NB4 (cell line): ENCODE measurements at places on chromosomes 12 and 14.

DNA sequence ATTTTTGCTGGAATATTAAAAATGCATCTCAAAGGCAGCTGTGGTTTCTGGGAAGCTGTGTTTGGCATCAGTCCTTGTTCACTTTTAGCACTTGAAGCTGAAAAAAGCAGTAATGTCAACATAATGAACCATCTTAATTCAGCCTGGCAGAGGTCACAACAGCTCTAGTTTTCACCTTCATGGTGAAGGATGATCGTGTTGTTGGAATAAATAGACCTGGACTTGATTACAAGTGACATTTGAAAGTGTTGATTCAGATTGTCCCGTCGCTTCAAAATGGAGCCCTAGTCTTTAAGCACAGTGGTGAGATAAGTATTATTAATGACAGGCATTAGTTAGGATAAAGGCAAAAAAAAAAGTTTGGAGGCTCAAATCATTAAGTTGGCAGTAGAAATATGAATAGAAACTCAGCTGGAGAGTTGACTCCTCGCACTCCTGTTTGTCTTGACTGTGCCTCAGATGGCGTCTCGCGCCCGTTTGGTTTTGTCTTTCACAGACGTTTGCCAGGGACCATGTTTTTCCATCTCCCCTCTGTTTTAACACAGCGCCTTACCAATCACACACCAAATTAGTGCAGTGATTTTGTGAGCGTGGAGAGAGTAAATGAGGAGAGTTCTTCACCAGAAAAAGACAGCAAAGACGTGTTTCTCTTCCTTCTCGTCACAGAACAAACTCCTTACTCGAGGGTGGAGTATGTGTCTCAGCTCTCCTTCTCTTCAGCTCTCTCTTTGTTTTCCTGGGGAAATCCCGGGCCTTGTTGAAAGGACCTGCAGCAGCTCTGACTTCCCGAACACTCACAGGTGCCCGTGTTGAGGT, 53.4 kb upstream of the MMP17 start:
- no peak for DNase-seq

DNA sequence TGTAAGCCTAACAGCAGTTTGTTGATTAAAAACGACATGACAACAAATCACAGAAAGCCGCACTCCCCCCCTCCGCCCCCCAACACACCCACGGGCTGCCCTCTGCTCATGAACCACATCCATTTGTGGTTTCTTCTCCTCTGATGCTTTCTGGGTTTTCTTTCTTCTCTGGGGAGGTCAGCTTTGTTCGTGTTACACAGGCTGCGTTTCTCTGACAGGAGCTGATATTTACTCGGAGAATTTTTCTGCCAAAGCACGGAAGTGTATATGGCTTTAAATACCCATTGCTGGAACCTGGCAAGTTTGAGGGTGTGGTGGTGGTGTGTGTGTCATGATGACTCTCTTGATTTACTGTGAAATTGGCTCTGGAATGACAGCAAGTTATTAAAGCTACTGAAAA, 883.7 kb upstream of the TMEM132C start:
- no peak for DNase-seq

GRCh38 chr14:92362781-92363235, 39.8 kb downstream of the SLC24A4 start:
- DNase-seq, result no peak

DNA sequence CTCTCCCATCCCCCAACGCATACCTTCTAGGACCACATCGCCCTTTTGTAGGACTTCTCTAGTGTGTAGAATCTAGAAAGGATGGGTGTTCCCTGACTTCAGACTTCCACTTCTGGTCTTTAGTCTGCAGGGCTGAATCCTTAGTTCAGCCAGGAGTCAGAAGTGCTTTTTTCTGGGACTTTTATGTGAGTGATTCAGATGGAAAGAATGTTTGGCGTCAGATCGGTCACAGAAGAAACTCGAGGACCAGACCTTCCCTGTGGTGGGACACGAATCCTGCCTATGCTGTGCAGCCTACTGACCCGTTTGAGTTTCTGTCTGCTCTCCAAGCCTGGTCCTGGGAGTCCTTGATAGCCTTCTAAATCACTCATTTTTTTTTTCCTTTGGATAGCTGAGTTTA, 165.4 kb upstream of the SSTR1 start:
- DNase-seq, result no peak

DNA sequence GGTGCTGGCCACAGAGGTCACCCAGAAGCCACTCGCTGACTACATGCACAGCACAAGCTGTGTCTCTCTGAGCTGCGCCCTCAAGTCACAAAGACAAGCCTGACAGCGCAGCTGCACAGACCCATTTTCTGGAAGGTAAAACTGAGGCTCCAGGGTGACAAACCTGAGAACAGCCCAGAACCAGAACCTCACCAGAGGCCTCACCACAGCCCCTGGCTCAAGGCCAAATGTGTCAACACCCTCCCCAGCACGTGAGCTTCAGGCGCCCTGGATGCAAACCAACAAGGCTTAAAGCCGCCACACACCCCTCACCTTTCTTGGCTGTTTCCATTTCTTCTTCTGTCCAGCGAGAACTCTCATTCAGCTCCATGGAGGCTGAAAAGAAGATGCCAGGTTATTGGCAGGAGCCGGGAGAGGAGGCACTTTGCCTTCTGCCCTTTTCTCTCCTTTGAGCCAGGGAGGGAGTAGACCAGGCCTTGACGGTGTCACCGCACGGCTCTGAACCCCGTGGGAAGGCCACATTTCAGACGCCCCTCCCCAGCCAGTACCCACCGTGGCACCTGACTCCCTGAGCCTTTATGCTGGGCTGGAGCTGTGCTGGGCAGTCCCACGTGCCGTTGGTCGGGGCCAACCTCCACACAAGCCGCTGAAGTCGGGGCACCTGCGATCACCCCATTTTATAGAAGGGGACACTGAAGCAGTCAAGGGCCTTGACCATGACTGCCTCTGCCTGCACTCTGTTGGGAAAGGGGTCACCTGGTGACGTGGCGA, 103.1 kb downstream of the RFLNA start:
- DNase-seq, result no peak

DNA sequence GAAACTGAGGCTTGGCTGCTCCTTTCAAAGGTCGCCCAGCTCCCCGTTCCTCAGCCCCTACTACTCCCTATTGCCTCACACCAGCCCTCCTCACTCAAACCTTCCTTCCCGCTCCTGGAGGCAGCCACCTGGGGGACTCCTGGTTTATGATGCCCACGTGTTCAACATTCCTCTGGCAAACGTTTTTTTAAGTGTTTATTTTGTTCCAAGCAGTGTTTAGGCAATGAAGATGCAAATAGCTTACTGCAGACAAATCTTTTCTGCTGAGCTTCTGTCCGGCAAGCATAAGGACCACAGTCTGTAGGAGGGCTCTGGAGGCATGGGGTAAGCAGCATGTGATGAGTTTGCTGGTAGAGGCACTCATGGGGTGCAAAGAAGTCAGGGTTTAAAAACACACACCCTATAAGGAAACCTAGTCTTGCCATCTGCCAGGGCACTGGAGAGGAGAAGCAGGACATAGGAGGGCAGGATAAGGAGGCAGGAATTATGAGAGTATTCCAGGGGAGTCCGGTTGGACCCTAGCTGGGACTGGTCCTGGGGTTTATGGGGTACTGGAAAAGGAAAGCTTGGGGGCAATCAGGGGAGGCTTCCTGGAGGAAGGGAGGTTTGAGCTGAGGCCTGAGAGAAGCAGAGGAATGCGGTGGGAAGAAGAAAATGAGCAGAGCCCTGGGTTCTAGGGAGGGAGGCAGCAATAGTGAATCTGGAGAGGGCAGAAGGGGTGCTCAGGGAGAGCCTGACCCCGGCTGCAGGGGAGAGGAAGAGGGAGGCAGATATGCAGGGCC, 123.3 kb downstream of the NCOR2 start:
- no peak for DNase-seq

- DNase-seq, result no peak
Measured at GRCh38 chr12:43216490-43216889, 335.5 kb downstream of the ADAMTS20 start.

- peak; percentile 86 for DNase-seq
Measured at GRCh38 chr14:103078420-103078749, 5.6 kb upstream of the LBHD2 start.

DNA sequence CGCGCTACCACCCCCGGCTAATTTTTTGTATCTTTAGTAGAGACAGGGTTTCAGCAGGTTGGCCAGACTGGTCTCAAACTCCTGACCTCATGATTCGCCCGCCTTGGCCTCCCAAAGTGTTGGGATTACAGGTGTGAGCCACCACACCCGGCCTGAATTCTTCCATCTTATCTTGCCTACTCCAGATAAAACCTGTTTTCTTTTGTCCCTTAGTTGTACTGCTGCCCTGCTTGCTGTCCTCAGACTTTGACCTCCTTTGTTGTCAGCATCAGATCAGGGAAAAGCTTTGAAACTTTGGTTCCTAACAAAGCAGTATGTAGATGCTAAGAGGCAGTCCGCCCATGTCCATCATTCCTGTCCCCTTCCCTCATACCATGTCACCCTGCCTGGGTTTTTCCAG, 15.9 kb downstream of the COPZ1 start:
- DNase-seq, result no peak

DNA sequence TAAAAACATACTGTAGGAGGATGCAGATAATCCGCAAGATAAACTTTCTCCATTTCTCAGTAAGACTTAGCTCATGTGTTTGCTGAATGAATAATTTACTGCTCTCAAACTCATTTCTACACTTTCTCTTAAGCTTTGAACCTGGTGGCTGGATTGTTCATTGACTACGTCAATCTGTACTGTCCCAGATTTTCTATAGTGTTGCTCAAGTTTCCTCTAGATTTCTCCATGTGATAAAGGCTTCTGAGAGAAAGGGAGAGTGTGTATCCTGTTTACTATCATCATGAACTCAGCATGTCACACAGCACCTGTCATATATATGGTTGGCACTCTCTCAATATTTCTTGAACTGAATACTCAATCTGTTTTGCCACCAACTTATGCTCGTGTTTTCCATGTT, 518.0 kb upstream of the TBX3 start:
- DNase-seq, result no peak

GRCh38 chr12:47574252-47575021, 131.4 kb downstream of the RPAP3 start:
- no peak for DNase-seq

DNA sequence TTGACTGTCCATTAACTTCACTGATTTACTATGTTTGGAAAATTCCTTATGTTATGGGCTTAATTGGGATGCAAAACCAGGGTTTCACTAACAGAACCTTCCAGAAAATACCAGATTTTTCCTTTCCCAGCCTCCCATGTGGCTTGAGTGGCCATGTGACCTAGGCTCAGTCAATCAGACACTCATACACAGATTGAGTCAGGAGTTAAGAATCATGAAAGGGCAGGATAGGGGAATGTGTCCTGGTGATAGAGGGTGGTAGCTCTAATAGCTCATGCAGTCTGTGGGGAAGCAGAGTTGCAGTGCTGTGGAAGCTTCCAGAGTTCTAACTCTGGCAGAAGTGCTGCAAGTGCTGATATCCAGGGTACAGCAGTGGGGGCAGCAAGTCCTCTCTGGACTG, 134.1 kb upstream of the IFNG-AS1 start:
- DNase-seq, result no peak

DNA sequence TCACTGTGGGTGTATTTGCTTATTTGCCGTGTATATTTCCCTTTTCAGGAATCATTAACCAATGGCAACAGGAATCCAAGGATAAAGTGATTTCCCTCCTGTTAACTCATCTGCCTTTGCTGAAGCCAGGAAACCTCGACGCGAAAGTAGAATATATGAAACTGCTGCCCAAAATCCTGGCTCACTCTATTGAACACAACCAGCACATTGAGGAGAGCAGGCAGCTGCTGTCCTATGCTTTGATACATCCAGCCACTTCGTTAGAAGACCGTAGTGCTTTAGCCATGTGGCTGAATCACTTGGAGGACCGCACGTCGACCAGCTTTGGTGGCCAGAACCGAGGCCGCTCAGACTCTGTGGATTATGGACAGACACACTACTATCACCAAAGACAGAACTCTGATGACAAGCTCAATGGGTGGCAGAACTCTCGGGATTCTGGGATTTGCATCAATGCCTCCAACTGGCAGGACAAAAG, 135.1 kb downstream of the SAMD4A start:
- no peak for DNase-seq

DNA sequence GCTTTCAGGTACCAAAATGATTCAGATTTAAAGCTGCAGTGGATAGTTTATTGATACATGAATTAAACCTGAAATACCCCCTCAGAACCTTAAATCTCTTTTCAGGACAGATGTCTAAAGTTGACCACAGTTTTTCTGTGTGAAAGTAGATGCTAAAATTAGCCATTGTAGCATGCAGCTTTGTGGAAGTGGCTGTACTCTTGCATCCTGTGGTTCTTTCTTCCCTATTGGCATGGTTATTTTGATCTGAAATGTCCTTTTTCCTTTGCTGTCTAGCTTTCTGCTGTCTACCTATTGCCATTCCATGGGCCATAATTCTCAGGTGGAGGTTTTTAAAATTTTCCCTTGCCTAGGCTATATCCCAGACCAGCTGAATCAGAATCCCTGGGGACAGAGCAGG, 455.6 kb downstream of the ZFP36L1 start:
- no peak for DNase-seq

GRCh38 chr12:79020106-79020505, 155.5 kb downstream of the SYT1 start:
- no peak for DNase-seq

DNA sequence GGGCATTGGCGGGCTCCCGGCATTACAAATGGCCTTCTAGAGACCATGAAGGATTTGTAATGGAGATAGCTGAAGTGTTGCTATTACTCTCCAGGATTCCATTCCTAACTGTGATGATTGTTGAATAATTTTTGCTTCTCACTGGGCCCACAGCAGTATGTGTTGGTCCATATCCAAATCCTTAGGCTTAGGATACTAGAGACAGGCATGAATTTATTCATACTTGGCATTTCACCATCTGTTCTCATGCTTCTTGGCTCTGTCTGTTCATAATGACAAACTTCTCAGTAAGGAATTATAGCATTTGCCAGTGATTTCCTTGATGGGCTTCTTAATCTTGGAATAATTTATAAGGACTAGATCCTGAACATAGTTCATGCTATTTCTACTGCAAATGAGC, 832.9 kb downstream of the C12orf50 start:
- DNase-seq, result no peak

DNA sequence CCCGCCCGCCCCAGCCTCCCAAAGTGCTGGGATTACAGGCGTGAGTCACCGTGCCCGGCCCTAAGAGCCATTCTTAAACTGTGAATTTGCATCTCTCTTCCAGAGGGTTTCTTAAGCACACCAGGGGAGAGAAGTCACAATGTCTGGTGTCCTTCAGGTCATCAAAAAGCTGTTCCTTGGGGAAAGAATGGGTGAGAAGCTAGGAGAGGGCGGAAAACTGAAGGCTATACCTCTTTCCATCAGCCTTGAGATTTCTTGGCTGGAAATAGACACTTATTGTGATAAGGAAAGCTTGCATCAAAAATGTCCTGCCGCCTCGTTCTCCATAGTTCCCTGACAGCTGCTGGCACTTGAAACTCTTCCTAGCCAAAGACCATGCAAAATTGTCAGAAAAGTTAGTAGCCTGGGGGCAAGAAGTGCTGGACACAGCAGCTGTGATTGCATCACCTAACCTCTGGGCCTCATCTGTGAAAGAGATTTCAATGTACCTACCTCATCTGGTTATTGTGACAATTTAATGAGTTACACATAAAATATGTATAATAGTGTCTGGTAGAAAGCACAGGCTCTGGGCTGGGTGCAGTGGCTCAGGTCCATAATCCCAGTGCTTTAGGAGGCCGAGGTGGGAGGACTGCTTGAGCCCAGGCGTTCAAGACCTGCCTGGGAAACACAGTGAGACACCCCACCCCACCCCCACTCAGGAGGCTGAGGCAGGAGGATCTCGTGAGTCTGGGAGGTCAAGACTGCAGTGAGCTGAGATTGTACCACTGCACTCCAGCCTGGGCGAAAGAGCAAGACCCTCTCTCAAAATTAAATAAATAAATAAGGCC, 9.7 kb upstream of the UBC start:
- peak; percentile 54 for DNase-seq

- DNase-seq, result peak; percentile 90
Measured at GRCh38 chr14:21070610-21071224, 613 bp downstream of the ARHGEF40 start.
